Umbilical cord (tissue), 2 donors: ENCODE measurements at places on chromosomes 6 and 20. TPM values are rescaled to one million over a fixed set of nuclear protein-coding genes. Genes with fewer than 3 reads are reported as not detected.

DNA sequence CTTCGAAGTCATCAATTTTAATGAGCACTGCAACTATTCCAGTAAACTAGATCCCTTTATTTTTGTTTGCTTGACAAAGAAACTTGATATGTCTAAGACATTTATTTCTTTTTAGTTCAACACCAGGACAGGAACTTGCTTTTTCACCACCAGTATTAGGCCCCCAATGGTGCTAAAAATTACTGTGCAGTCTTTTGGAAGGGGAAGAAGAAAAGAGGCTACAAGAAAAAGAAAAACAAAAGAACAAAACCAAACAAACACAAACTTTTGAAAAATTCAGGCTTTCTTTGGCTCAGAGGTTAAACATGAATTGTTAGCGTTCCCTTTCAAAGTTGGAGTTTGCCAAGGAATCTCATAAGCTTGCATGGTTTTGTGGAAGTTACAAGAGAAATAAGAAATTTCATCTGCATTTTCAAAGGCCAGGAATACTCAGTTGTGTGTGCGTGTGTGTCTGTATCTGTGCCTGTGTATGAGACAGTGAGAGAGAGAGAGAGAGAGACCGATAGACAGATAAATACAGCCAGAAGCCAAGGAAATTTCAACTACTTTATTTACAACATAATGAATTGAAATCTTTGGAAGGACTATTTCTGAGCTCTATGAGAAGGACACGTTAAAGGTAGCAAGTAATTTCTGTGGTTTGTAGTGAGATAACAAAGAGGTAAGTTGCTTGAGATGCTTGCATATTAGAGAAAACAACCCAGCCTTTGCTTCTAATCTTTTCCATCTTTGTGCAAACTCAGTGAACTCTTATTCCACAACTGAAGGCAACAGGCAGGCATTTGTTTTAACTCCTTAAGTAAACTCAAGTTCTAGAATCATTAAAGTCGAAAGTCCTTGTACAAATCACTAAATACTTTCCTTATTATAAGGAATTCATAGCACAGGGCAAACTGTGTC, 171.0 kb upstream of the CITED2 start:
- DNase-seq, result peak; percentile 69

DNA sequence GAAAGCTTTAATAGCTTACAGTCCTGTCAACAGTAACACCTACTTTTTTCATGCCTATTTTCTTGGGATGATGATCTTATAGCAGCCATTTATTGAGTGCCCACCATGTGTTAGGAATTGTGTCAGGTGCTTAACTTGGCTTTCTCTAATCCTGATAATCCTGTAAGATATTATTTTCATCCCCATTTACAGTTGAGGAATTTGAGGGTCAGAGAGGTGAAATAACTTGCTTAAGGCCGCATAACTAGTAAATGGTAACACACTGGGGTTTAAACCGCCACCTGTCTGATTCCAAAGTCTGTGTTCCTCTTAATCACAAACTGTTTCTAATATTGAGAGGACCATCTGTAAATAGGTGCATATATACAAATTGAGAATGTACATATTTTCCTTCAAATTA, 55.5 kb downstream of the NCOA3 start:
- DNase-seq, result no peak

Gene CUL7
- 27.0 TPM for total RNA-seq

DNA sequence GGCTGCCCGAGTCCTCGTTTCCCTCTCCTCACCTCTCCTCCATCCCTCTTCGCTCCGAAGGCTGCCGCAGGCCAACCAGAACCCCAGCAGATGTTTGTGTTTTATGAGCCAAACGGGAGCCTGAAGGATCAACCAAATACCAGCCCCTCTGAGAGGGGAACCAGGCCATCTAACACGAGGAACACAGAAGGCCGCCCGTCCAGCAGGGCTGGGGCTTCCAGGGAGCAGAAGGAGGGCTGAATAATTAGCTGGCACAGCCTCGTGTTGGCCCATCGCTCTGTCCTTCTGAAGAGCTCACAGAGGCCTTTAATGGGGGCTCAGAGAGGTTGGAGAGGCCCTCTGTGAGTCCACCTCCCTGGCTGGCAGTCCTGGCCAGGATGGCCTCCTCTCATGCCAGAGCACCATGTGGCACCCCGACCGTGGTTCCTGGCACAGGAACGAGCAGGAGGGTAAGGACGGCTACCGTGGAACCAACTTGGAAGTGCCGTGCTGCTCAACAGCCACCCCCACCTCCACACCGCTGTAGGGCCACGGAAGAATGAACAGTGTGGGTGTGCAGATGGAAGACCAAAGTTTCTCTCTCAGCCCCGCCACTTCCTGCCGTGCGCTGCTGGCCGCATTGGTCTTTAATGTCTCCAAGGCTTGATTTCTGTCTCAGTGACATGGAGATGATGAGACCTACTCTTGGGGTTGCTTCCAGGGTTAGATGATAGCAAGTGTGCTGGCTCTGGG, 155.2 kb downstream of the SCML4 start:
- peak; percentile 31 for DNase-seq

DNA sequence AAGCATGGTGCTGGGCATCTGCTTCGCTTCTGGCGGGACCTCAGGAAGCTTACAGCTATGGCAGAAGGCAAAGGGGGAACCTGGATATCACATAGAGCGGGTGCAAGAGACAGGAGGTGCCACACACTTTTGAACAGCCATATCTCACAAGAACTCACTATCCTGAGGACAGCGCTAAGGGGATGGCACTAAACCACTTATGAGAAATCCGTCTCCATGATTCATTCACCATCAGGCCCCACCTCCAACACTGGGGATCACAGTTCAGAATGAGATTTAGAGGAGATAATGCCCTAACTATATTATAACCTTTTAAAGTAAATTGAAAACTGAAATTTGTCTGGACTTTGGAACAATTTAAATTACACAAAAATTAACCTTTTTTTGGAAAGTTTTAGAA, 37.8 kb upstream of the SUMO4 start:
- DNase-seq, result no peak

- DNase-seq, result no peak
Observed at GRCh38 chr6:149080511-149080910, 237.0 kb upstream of the TAB2 start.

DNA sequence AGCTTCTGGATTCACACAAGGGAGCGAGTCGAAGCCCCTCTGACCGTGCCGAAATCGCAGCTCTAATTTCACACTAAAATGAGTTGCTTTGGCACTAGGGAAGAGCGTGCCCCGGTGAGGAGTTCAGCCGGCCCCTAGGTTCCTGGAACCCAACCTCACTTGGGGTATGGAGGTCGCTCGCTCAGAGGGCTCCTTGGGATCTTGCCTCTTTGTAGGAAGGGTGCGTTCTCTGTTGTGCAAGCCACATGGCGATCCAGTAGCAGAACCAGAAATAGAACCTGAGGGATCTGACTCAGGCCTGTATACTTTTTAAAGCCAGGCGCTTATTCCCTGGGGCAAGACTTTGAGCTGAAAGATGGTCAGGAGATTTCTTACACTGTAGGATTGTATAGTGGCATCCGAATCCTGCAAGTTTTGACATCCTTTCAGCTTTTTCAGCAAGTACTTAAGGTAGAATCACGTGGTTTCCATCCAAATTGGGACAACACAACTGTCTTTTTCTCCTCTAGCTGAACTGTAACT, 861 bp upstream of the RALGAPA2 start:
- DNase-seq, result no peak

DNA sequence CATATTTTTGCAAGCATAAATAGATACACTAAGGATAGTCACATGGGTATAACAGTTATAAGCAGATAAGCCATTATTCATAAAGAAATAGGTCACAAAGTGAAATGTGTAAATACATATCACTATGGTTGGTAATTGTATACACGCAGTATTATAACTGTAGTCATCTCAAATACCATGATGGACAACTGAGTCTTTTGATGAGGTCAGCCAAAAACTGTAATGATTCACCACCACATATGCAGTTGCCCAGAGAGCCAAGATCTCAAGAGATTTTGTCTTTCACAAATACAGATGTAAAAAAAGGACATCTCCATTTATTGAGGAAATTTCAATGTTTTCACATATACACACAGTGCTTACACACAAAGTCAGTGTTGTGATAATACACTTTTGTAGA, 28.3 kb downstream of the ZNF292 start:
- DNase-seq, result no peak

DNA sequence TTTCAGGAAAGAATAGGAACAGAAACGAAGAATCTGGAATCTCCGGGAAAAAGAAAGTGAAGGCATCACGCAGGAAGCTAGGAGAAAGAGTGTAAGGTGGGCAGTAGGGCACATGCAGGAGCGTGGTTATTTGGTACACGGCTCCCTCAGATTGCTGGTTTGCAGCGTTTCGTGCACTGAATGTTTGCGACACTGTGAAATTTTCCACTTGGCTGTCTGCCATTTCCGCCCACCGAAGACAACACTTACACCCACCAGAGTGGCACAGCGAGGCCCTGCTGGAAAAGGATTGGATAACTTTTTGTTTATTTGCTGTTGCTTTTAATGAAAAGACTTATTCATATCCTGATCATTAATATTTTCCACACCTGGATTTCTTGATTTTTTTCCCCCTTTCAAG, 248.3 kb downstream of the GMPR start:
- no peak for DNase-seq

DNA sequence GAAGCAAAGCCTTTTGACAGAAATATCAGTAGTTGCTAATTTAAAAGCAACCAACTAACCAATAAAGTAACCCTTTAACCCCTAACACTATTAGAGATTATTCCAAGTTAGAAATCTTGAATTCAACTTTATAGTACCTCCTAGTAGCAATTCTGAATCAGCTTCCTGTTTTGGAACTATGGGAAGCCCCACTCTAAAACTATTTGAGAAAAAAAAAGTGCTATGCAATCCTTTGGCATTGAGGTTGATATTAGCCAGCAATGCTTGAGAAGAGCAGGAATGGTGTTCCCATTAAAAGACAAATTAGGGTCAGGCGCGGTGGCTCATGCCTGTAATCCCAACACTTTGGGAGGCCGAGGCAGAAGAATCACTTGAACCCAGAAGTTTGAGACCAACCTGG, 306.2 kb upstream of the ZFP64 start:
- DNase-seq, result no peak

Gene DEFB123
- total RNA-seq, result not detected

DNA sequence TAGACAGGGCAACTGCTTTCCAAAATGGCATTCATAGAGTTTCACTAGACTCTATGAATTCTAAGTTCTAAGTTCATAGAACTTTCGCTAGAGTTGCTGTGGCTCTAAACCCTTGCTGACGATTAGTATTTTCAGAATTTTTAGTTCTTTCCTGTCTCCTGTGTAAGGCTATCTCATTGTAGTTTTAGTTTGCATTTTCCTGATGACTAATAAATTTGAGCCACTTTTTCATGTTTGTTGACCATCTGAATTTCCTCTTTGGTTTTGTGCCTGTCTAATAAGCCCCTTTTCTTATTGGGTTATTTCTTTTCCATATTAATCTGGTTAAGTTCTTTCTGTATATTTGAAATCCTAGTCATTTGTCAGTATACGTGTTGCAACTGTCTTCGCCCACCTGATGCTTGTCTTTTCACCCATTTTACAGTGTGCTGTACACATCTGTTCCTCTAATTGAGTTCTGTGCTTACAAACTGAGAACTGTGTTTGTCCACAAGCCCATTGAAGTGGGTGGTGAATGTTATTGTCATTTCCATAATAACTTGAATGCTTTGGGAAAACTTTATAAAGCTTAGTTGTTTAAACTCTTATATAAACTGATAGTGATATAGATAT, 177.7 kb upstream of the CDYL start:
- DNase-seq, result no peak

DNA sequence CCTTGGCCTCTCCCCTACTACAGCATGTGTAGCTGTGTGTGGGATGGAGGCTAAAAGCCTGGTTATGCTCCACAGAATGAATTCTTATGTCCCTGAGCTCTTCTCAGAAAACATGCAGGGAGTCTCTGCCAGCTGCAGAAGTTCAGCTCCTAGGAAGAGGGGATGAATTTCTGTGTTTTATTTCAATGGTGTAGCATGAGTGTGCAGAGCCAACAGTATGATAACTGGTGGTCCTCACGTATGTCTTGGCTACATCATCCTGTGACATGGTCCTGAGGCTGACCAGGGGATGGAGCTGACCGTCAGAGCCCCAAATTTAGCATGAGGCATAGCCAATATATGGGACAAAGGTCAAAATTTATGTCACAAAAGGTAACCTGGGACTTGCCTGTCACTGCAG, 266.1 kb downstream of the ADGB start:
- DNase-seq, result no peak

Gene CGA
- 8.2 TPM for total RNA-seq

DNA sequence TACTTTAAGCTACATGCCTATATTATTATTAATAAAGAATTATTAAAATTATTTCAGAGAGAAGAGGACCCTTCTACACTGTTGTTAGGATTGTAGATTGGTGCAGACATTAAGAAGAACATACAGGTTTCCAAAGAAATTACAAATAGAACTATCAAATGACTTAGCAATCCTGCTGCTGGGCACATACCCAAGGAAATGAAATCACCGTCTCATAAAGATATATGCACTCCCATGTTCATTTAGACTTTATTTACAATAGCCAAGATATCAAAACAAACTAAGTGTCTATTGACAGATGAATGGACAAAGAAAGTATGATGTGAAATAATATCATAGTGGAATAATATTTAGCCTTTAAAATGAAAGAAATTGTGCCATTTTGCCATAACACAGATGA, 687.7 kb upstream of the POU3F2 start:
- DNase-seq, result no peak

Gene TRIM15
- total RNA-seq, result 0.48 TPM

DNA sequence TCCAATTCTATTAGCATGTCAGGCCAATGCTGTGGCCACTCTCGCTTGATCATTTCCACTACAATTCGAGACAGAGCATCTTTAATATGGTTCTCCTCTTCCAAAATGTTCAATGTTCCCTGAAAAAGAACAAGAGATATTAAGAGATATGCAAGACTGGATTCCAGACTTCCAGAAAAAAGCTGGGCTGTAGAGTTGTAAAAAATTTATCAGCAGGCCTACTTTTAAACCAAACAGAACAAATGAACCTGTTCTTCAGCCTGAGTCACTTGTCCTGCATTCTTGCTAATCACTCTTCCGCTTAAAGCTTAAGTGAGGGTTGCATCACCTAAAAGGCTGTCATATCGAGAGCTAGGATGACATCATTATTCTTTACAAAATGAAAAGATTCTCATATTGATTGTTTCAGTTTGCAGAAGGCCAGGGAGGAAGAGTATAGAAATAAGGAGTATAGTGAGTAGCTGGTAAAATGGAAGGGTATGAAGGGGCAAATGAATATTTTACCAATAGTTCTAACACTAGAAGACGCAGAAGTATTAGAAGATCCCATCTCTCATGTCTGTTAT, 4.9 kb downstream of the XPO5 start:
- DNase-seq, result no peak

- DNase-seq, result no peak
Observed at GRCh38 chr6:108767418-108768165, 80.6 kb upstream of the ARMC2 start.

Gene TGM3
- not detected for total RNA-seq

Gene C6orf52
- total RNA-seq, result not detected

GRCh38 chr6:132907914-132908313, 93.5 kb downstream of the RPS12 start:
- no peak for DNase-seq

- peak; percentile 9 for DNase-seq
Observed at GRCh38 chr20:25437153-25437581, 29.7 kb downstream of the GINS1 start.
